ENCODE measurements at places on chromosomes 2 and 18.

DNA sequence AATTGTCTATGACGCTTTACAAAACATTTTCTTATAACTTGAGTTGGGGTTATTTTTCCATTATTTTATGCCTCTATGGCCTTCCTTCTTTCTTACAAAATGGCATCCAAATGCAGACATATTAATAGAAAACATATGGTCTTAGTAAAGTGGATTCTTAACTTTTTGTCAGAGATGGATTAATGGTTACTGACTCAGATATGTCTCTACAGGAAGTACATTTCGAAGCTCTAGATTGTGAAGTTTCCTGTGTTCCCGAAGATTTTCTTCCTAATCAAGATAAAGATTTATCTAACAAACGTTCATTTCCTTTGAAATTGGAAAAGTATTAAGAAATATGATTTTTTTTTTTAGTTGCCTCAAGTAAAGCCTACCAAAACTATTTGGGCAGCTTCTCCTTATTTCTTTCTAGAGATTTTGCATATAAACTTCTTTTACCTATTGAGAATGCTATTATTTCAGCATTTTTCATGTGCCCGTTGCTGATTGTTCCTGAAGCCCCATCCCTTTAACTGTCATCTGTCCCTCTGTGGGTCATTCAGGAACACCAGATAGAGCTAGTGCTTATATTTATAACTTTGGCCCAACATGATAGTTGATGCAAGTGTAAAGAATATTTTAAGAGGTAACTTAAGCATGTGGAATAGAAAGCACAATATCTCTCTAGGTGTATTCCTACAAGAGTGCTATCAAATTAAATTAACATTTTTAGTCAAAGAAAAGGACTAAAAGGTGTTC lies 498.0 kb downstream of the CCDC85A start:
- DNase-seq, result no peak

DNA sequence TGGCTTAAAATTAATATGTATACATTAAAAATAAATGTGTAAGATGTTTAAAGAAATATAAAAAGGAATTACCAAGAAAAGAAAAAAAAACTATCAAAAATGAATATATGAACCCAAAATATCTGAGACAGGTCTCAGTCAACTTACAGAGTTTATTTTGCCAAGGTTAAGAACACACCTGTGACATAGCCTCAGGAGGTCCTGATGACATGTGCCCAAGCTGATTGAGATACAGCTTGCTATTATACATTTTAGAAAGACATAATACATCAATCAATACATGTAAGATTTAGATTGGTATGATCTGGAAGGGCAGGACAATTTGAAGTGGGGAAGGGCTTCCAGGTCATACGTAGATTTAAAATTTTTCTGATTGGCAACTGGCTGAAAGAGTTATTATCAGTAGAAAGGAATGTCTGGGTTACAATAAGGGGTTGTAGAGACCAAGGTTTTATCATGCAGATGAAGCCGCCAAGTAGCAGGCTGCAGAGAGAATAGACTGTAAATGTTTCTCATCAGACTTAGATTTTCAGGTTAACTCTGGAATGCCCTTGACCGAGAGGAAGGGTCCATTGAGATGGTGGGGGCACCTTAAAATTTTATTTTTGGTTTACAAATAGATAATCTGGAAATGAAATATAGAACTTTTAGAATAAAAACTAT lies 74.7 kb downstream of the EXOC6B start:
- no peak for DNase-seq

DNA sequence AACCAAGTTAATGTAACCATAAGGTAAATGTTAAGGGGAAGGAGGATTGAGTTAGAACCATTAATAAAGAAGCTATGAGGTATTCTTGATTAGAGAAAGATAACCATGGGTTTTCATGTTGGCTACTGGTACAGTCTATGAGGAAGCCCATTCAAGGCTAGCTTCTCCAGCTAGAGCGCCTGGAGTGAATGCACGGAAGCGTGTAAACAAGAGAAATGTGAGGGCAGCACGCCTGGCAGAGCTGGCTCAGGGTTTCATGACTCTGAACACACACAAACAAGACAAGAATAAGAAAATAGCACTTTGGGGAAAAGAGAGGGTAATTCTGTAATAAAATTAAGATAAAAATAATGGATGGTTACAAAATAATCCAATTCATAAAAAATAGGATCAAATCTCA lies 255.3 kb downstream of the PDE11A start:
- no peak for DNase-seq

- no peak for DNase-seq
Observed at GRCh38 chr2:131125195-131125757, 20.1 kb downstream of the PLEKHB2 start.

DNA sequence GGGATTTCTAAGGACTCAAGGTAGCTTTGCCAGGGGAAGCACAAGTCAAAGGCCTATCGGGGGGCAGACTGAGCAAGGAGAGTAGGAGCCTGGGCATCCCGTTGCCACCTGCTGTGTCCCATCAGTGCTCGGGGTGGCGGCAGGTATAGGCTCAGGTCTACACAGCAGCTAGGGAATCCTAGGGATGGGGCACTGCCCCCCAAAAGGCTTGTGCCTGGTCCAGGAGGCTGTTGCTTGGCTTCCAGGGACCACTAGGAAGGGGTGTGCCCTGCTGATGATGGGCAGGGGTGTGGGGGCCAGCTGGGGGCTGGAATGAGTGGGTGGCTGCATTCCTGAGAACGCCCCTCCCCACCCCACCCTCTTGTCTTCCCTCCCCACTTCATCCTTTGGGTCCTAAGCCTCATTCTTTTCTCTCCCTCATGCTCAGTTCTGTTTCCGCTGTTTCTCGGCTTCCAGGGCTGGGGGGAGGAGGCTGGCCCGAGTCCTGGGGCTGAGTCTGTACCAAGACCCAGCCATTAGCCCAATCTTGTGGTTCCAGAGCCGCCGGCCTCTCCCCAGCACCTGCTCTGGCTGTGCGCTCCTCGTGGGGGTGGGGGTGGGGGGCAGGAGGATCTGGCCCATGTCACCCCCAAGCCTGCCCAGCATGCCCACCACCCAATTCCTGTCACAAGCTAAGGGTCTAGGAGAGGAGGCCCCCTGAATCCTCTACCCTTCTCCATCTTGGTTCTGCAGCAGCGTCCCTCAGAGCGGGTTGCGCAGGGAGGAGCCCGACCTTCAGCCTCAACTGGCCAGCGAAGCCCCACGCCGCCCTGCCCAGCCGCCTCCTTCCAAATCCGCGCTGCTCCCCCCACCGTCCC lies 12.8 kb downstream of the SPEG start:
- no peak for DNase-seq

GRCh38 chr2:101219246-101219645 lies 33.4 kb upstream of the CNOT11 start:
- no peak for DNase-seq

DNA sequence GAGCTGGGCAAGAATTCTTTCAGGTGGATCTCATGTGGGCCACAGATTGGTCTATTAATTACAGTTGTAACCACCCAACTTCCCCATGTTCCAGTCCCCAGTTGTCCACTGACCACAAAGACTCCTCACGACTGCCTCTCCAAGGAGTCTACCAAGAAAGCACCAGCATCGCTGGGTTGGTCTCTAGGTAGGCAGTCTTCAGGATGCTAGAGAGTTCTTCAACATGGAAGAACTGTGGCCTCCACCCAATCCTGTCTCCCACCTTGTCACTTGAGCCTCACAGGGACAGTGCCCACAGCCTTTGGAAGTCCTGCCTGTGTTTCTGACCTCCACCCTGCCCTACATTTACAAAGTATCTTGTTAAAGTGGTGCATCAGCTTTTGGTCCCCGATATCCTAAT lies 184.7 kb upstream of the FN1 start:
- DNase-seq, result no peak

- DNase-seq, result no peak
Observed at GRCh38 chr2:207594731-207595130, 30.5 kb downstream of the METTL21A start.

- DNase-seq, result no peak
Observed at GRCh38 chr18:73707035-73707434, 440.6 kb downstream of the FBXO15 start.

DNA sequence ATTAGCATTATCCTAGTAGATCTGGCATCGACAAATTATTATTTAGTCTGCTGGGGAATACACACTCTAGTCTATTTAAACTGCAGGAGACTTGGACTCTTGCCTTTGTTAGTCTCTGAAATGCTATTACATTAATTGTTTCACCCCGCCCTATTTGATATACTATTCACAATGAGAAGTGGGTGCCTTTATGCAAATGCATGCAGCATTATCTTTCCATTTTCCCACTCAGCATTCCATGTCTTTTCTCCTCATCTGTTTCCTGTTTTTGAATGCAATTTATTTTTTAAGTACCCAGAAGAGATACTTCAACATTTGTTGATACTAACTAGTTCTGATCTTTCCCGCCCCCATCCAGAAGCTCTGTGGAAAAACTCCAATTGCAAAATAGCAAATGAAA lies 395.3 kb upstream of the NXPH2 start:
- no peak for DNase-seq

- DNase-seq, result no peak
Observed at GRCh38 chr2:113894156-113894743, 4.4 kb downstream of the ACTR3 start.

Data from forelimb muscle (tissue), 1 donor.